ENCODE measurements at places on chromosomes 3 and 15.

GRCh38 chr15:81091889-81092558, 42.0 kb upstream of the CFAP161 start:
- DNase-seq, result peak; percentile 90

GRCh38 chr3:99803297-99803696, 14.4 kb upstream of the CMSS1 start:
- DNase-seq, result no peak

- peak; percentile 91 for DNase-seq
Observed at GRCh38 chr3:15646851-15647511, 45.4 kb downstream of the BTD start.

GRCh38 chr3:155217591-155217990, 75.9 kb downstream of the STRIT1 start:
- no peak for DNase-seq

GRCh38 chr3:115475178-115476041, 147.9 kb upstream of the GAP43 start:
- DNase-seq, result no peak

DNA sequence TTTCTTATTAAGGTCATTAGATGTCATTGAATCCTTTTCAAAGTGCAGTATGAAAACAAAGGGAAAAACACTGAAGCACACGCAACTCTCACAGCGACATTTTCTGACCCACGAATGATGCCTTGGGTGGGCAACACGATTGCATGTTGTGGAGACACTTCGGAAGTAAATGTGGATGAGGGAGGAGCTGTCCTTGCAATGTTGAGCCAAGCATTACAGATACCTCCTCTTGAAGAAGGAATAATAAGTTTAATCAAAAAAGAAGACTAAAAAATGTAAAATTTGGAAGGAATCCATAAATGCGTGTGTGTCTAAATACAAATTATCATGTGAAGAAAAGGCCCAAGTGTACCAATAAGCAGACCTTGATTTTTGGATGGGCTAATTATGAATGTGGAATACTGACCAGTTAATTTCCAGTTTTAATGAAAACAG, 16.9 kb downstream of the THBS1 start:
- no peak for DNase-seq

All from H4 (cell line).